Stimulated activated CD4-positive, alpha-beta T cell treated with anti-CD3 and anti-CD28 coated beads, Interleukin-1b, Interleukin-23, amount 100 ng/mL, for 1 hour (primary cell): ENCODE measurements at places on chromosomes 2 and 18.
A peak's percentile ranks its signal among the peaks of the same experiment; 100 is the strongest.

DNA sequence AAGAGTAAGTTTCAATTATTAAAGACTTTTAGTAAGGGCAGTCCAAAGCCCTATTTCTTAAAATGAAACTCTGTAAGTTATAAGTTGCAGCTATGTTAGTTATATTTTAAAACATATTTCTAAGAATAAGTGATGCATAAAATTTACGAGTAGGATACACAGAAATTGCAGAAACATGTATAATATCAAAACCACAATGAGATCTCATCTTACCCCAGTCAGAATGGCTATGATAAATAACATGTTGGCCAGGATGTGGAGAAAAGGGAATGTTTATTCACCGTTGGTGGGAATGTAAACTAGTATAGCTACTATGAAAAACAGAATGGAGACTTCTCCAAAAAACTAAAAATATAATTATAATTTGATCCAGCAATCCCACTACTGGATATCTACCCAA lies 201.2 kb downstream of the CBLN2 start:
- no peak for DNase-seq

GRCh38 chr18:9113468-9114149 lies 11.1 kb downstream of the NDUFV2 start:
- no peak for DNase-seq

DNA sequence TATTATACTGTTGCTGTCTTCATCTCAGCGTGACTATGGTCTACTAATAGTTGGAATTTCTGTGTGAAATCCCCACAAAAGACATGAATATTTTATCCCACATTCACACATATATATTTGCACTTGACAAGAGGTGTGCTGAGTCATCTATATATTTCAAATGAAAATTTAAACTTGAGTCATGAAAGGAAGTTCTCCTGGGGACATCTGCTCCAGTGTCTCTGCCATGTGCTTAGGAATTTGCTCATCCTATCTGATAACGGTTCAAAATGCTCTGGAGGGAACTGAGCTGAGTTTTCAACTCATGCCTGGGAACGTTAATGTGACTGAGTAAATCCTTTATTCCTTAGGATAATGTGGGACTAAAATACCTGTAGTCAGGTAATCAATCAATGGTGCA lies 326.2 kb upstream of the MEX3C start:
- no peak for DNase-seq

GRCh38 chr2:202278036-202278760 lies 12.6 kb downstream of the NOP58 start:
- DNase-seq, result no peak

- DNase-seq, result no peak
Measured at GRCh38 chr2:187011206-187011832, 162.3 kb upstream of the ZSWIM2 start.

DNA sequence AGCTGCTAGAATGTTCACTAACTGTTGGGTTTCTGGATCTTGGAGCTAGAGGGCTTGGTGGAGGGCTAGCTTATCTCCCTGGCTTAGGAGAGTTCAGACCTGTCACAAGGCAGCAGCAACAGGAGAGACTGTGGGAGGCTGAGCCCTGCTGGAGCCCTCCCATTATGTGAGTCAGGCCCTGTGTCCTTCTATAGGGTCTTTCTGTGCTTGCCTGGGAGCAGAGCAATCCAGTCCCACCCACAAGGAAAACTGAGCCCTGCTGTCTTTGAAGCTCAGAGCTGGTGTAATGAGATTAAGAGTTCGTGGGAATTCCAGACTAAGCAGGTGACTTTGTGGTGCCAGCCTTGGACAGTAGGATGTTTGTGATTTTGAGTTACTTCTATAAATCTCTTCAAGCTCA lies 249.0 kb downstream of the TTC32 start:
- DNase-seq, result no peak

- no peak for DNase-seq
Measured at GRCh38 chr18:54616220-54616848, 25.3 kb downstream of the DYNAP start.

- DNase-seq, result no peak
Measured at GRCh38 chr2:234251326-234252271, 201.1 kb downstream of the SPP2 start.

GRCh38 chr2:232345251-232345650 lies 33.3 kb upstream of the ALPP start:
- no peak for DNase-seq

DNA sequence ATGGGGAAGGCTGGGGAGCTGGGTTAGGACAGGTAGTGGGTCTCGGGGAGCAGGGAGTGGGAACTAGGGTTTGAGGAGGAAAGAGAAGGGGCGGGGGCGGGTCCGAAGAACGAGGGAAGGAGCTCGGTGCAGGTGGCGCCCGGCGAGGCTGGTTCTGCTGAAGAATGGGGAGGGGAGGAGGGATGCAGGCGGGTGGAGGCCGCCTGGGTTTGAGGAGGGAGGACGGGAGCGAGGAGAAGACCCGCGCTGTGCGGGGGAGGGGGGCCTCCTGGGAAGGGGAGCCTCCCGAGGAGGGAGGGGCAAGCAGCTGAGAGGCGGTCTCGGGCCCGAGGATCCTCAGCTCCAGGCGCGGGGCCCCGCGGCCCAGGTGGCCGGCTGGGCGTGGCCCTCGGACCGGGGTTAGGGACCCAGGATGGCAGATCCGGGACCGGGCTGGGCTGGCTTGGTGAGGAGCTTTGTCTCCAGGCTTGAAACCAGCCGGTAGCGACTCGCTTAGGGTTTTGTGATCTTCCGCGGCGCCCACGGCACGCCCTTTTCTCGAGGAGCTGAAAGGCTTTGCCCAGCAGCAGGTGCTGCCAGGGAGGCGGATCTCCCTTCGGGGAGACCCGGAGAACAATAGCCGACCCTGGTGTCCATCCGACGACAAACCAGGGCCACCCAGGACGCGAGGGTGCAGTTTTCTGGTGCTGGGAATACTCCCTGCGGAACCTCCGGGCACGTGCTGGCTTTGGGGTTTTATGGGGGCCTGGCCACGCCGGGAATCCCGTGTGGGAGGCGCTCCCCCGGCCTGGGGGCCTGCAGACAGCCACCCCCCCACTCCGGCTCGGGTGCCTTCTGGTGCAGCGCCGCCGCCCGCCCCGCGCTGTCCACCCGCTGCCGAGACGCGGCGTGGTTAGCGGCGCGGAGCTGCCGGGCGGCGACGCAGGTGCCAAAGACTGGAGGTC lies 1.4 kb downstream of the DPYSL5 start:
- DNase-seq, result no peak

DNA sequence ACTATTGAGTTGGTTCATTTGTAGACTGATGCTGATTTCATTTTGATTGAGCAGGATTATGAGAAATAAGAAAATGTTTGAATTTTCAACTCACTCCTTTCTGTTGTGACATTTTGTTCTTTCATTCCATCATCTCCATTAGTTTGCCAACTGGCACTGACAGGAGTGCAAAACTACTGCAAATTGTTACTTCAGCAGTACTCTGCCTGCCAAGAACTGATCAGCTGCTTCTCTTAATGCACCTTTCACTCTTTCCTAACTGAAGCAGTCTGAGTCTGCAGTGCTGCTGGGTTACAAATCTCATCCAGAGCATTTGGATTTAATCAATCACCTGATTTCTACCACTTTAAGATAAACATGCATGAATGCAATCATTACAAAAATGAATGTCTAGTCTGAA lies 70.9 kb downstream of the TMEFF2 start:
- DNase-seq, result no peak

GRCh38 chr2:39120771-39121522 lies at the start of gene SOS1:
Gene SOS1 (minus strand): TSS chr2:39121051. CDS start chr2:39120422, 629 bp downstream.
- peak; percentile 82 for DNase-seq

DNA sequence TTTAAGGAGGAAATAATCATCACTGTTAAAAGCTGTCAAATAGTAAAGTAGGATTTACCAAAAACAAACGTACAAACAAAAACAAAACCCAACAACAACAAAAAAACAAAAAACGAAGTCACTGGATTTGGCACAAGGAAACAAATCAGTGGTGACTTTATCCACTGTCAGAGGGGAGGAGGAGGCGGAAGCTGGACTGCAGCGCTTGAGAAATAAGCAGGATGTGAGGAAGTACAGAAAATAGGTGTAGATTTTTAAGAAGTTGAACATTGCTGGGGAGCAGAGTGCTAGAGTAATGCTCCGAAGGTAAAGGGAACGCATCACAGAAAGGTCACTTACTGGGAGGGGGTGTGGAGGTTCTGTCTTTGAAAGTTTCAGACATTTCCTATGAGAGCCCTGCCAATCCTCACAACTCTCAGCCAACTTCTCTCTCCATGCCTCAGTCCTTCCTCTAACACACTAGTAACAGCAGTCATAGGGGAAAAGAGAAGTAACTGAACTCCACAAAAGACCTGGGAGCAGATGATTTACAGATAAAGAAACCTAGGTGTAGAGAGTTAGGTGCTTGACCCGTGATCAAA lies 220.2 kb upstream of the SMAD7 start:
- no peak for DNase-seq

- DNase-seq, result no peak
Measured at GRCh38 chr2:105324101-105324500, 5.4 kb downstream of the TGFBRAP1 start.

DNA sequence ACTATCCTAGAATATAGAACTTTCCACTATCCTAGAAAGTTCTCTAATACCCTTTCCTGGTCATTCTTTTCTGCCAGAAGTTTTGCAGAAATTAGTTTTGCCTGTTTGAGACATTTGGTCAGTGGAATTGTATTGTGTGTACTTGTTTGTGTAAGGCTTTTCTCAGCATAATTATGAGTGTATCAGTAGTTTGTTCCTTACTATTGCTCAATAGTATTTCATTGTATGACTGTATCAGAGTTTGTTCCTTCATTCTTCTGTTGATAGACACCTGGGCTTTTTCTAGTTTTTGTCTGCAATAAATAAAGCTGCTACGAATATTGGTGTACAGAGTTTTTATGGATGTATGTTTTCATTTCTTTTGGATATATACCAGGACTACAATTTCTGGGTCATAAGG lies 27.2 kb downstream of the CCDC138 start:
- DNase-seq, result no peak

- no peak for DNase-seq
Measured at GRCh38 chr2:111653913-111654312, 230.1 kb downstream of the ANAPC1 start.

DNA sequence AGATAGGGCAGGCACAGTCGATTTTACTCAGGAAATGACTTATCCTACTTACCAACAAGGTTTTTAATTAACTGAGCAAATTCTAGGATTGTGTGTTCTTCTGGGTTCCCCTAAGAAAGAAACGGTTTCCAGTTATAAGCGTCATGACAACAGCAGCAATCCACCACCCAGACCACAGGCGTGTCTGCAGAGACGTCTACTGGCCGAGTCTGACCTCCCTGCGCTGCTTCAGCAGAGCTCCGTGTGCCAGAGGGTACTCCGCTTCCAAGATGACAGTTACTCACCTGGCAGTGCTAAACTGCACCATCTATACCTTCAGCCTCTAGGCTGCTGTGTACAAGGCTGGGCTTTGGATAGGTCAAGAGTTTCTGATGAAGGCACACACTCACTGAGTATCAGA lies 95.4 kb downstream of the UXS1 start:
- DNase-seq, result no peak

DNA sequence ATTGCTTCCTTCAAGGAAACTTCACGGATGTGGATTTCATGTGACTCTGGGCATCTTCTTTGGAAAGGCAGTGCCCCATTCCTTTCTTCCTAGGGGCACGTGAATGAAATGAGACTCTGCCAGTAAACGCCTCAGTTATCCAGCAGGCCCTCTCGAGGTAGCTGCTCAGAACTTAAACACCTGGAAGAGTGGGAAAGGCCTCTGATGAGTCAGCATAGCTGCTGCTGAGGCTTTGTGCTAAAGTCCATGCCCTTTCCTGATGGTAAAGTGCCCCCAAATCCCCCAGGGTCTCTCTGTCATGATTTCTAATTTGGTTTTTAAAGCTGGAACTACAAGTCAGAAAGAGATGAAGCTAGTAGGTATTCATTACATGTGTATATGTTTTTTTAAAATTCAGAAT lies 3.8 kb downstream of the SLC1A4 start:
- no peak for DNase-seq
